ENCODE measurements at places on chromosomes 16 and 17.
A peak's percentile ranks its signal among the peaks of the same experiment; 100 is the strongest.

GRCh38 chr16:56691885-56692284, 9.6 kb downstream of the MT1X start:
- no peak for DNase-seq

- DNase-seq: no peak
These were observed 191.9 kb downstream of the MSI2 start for GRCh38 chr17:57447990-57448758.

DNA sequence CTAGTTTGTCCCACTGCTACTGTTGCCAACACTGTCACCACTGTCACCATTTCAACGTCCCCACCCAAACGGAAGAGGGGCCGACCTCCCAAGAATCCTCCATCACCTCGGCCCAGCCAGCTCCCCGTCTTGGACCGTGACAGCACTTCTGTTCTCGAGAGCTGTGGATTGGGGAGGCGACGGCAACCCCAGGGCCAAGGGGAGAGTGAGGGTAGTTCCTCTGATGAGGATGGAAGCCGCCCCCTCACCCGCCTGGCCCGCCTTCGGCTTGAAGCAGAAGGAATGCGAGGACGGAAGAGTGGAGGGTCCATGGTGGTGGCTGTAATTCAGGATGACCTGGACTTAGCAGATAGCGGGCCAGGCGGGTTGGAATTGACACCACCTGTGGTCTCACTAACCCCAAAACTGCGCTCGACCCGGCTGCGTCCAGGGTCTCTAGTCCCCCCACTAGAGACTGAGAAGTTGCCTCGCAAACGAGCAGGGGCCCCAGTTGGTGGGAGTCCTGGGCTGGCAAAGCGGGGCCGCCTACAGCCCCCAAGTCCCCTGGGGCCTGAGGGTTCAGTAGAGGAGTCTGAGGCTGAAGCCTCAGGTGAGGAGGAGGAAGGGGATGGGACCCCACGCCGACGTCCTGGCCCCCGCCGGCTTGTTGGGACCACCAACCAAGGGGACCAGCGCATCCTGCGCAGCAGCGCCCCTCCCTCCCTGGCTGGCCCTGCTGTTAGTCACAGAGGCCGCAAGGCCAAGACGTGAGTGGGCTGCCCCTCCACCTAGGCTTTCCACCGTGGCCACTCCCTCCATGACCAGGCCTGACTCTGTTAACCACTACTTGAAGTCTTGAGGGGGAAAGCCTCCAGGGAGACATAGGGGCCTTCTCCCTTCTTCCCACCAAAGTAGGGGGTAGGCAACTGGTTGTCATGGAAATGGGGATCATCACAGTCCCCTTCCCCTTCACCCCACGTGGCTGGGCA, 9.0 kb upstream of the PHKG2 start:
- no peak for DNase-seq

DNA sequence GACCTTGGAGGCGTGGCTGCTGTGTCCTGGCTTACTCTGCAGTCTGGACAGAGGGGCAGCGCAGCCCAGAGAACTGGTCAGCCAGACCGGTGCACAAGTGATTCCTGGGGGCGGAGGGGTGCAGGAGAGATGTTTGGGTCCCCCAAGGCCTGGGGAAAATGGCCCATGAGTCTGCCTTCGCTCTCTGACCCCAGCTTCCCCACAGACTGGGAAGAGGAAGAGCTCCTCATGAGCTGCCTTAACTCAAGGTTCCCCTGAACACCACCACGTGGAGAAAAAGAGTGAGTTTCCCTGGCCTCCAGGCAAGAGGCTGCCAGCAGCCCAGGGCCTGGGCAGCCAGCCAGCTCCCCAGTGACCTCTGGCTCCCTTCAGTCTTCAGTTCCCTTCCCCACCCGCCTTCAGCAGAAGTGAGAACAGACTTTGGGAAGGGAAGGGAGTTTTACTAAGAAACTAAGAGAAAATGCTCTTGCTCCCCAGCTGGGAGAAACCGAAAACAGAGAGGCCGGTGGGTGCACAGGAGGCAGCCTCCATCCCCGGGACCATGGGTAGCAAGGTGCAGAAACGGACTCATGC, 2.0 kb upstream of the C17orf99 start:
- peak; percentile 91 for DNase-seq

DNA sequence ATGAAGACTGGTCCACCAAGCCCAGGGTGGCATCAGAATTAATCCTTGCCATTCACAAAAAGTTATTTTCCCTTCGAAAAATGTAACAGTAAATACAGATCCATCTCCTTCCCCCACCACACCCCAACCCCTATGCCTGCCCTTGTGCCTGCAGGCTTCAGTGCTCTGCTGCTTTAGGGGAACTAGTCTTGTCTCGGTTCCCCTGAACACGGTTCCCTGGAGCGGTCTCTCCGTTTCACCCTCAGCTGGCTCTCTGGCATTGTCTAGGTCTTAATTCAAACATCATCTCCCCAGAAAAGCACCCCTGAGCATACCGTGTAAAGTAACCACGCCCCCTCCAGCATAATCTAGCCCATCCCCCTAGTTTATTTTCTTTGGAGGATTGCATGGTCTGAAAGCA, 25.8 kb downstream of the EMP2 start:
- DNase-seq: no peak

DNA sequence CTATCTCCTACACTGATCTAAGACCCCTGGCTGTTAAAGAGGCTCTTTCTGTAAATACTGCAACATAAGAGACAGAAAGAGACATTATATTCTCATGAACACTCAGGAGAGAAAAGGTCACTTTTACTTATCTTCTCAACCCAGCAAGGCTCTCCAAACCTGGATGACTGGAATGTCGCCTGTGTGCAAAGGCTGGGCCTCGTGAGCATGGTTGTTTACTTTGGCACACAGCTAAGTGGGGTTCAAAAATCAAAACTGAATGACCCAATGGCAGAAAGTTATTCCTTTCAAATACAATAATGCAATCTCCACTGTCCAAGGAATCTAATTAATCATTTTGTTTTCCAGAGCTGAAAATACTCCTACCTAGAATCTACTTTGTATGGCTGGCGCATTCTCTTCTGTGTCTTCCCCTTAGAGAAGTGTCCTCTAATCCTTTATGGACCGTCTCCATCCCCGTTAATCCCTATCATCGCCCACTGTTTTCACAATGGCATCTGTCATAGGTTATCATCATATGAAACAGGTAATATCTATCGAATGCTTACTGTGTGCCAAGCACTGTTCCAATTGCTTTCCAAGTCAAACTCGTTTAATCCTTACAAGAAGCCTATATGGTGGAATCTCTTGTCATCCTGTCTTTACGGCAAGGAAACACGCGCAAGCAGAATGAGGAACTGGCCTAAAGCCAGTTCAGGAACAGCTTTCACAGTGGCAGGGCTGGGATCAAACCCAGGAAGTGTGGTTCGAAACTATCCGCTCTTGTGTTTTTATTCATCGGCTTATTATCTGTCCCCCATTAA, 1.3 kb downstream of the SLX4 start:
- peak; percentile 54 for DNase-seq

- DNase-seq: peak; percentile 78
These were observed 1.2 kb downstream of the ATMIN start for GRCh38 chr16:81036751-81037350.

DNA sequence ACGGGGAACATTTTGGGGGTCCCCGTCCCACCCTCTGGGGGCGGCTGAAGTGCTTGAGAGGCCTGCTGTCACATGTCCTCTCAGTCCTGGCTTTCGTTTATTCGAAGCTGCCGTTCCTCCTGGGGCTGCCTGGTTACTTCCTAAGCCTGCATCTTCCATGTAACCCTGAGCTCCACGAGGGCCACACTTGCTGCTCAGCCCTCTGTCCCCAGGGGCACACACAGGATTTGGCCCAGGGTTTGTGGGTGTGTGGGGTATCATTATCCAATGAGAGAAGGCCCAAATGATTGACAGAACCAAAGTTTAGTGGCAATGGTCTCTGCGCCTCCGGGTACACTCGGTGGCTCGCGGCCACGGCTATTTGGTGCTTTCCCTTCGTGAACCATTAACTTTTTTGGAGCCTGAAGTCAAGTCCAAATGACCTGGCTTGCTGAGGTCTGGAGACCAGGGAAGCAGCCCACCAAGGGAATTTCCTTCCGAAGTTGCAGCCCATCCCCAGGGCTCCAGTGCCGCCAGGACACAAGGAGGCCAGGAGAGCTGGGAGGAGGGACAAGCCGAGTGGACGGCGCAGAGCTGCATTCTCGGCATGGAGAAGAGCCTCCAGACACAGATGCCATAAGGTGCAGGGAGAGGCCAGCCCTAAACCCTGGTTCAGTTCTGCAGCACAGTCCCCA, 131.4 kb upstream of the FOXF1 start:
- no peak for DNase-seq

GRCh38 chr16:52834736-52835465, 217.8 kb downstream of the CHD9NB start:
- no peak for DNase-seq

GRCh38 chr16:3575491-3575890, 1.7 kb downstream of the NLRC3 start:
- DNase-seq: no peak

DNA sequence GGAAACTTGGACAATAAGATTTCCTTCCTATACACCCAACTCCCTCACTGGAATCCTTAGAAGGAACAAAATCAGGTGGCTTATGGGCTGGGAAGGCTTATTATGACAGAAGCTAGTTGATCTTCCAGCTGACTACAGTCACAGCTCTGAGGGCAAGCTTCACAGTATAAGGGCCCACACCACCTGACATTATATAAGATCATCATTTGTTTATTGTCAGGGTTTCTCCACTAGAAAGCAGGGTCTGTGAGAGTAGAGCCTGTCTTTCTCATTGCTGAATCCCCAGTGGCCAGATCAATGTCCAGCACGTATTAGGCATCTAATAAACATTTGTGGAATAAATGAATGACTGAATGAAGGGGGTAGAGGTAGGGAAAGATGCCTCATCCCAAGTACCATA, 57.8 kb upstream of the PHOSPHO1 start:
- no peak for DNase-seq

Data from hematopoietic multipotent progenitor cell treated with erythropoietin and hydrocortisone succinate and interleukin-3 and kit ligand, for 4 days (in vitro differentiated cells).